ENCODE measurements at places on chromosomes 5 and 9.

GRCh38 chr5:55915783-55916182 is 64.6 kb downstream of the IL31RA start:
- DNase-seq: no peak

GRCh38 chr5:176774216-176775171 is 35.9 kb upstream of the UNC5A start:
- no peak for DNase-seq

GRCh38 chr9:28926306-28926705 is 1353.0 kb upstream of the C9orf72 start:
- no peak for DNase-seq

DNA sequence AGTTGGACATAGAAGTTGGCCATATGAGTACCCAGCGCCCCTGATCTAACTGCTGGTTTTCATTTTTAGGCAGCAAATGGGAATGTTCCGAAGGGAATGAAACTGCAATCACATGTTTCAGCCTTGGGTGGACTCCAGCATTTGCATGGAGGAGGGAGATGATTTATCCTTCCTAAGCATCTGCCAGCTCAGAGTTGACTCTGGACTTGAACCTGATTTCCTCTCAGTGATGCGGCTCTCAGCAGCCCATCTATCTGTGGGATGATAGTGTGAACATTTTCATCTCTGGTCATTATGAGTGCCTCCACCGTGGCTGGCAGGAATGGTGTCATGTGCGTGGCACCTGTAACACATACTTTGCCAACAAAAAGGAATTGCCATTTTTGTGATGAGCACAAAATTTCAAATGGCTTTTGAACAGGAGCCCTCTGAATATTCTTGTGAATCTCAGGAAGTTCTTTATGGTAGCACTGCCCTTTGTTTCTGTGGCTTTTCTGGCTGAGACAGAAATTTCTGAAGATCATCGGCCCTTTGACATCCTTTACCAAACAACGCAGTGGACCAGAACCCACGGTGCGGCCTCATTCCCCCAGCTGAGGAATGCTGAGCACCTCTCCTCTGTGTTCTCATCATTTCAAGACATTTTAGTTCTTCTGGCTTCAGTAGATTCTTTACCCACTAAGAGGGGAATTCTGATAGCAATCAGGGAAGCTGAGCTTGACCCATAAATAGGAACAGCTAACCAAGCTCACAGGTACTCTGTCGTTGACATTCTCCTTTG is 28.5 kb downstream of the FUBP3 start:
- no peak for DNase-seq

DNA sequence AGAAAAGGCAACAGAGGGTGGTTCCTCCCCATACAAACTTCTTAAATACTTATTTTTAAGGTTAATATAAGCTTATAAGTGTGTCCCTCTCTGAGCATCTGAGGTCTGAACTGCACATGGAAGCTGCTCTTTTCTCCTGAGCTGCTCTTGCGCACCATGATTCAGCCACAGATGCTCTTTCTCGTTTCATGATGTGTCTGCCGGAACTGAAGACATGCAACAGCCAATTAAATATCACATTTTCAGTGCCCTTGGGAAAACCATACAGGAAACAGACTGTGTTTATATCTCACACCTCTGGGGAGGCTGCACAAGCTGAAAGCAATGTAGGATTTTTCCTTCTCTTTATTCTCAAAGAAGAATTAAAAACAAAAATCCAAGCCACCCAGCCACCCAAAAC is 96.8 kb upstream of the NREP start:
- DNase-seq: no peak

DNA sequence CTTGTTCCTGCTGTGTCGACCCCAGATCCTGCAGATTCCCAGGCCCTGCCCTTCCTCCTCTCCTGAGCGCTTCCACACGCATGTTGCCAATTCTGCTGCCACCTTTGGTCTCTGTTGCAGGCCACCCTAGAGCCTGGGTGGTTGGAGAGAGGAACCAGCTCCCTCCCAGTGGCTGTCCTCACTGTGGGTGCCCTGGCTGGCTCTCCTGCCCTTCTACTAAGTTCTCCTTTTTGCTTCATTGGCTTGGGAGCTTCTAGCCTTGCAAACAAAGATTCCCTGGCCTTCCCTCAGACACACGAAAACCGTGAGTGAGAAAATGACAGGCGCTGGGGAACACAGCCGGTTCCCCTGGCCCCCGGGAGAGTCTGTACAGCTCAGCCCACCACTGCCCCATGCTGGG is 14.2 kb upstream of the NCS1 start:
- DNase-seq: no peak

DNA sequence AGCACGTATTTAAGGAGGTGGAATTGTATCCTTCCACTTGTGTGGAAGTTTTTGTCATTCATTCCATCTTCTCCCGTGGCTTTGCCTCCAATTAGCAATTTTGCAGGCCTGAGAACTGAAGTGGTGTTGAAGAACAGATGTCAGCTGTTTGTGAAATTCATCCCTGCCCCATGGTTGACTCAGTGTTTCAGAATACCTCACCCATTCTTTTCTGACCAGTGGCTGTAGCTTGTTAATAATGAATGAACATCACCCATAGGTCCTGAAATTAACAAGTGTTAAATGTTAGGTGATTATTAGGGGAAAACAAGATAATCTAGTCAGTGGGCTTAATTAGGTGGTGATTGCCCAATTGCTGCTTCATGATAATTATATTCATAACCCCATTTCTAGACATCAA is 11.7 kb downstream of the ZNF462 start:
- no peak for DNase-seq

- no peak for DNase-seq
Observed at GRCh38 chr9:106503759-106504158, 359.2 kb upstream of the ZNF462 start.

GRCh38 chr9:6788162-6789016 is 30.6 kb downstream of the KDM4C start:
- no peak for DNase-seq
